ENCODE measurements at places on chromosomes 11 and 22.

- DNase-seq: no peak
These were observed 86.4 kb upstream of the THY1 start for GRCh38 chr11:119509282-119509841.

DNA sequence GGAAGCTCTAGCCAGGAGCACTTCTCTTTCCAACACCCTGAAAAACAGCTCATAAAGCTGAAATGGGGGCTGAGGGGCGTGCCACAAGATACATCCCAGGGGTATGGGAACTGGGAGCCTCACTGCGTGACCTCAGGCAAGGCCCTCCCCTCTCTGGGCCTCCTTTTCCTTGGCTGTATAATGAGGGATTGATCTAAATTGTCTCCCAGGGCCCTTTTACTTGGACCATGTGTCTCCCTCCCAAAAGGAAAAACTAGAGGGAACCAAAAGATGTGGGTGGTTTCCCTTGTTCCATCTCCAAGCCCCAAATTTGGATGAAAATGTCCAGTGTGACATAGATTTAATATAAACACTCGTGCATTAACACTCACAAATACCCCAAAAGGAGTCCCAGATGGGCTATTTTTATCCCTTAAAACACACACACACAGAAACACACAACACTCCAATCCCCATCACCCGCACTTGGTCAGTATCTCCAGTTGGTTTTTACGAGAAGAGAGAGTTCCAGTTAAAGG, 25.9 kb upstream of the SMTN start:
- DNase-seq: no peak

- no peak for DNase-seq
These were observed 29.4 kb downstream of the YWHAH start for GRCh38 chr22:31973739-31974138.

DNA sequence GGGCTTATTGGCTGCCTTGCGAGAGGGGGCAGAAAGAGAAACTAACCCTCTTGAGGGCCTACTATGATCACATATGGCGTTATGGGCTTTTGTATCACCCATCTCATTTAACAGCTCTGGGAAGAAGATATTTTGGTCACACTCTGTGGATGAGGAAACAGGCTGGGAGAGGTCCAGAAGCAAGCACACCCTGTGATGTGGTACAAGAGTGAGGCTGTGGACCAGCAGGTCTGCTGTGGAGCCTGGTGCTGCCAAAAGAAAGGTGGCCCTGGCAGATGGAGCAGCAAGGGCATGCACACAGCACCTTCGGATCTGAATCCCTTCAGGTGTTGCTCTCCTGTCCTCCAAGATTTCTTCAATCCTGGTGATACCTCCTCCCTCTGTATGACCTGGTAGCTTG, 64.1 kb downstream of the KCNC1 start:
- DNase-seq: no peak

GRCh38 chr11:71566081-71566620, 788 bp downstream of the KRTAP5-10 start:
- no peak for DNase-seq

- DNase-seq: no peak
These were observed 7.4 kb downstream of the MED15 start for GRCh38 chr22:20514658-20515406.

GRCh38 chr11:1390569-1391164, 933 bp downstream of the BRSK2 start:
- DNase-seq: peak; percentile 10

DNA sequence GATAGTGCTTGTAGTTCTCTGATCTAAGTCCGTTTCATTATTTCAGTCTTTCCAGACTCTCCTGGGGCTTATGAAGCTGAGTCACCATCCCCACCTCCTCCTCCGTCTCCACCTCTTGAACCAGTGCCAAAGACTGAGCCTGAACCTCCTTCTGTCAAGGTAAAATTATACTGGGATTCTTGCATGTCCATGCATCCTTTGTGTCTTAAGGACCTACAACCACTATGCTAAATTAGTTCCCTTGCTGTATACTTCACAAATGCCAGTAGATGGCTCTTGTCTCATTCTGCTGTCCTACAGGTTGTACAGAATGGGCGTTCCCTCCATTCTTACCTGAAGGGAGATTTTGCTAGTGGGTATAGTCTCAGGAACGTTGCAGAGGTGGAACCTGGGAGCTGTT, 42.2 kb downstream of the POLD3 start:
- DNase-seq: peak; percentile 49

DNA sequence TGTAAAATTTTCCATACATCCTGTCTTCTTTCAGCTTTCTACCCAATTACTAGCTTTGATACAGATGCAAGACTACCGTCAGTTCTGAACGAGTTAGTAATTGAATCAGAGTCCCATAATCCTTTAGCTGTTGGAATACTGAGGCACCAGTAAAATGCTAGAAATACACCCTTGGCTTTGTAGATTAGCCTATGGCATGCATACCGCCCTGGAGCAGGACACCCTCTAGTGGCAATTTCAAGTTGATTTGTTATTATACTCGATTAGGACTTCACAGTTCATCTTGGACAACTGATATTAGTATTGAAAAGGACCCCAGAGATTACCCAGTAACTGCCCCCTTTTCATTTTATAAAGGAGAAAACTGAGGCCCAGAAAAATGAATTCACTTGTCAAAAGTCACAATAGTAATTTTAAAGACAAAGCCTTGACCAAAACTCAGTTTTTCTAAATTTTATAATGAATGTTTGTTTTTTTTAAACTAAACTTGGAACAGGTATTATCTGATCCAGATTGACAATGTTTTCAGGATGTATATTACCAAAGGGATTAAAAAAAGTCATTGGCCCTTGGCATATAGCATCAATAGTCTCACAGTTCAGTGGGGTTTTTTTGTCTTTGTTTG, 72.6 kb downstream of the HIPK3 start:
- DNase-seq: peak; percentile 55

- DNase-seq: no peak
These were observed 13.1 kb upstream of the RAB38 start for GRCh38 chr11:88188251-88188931.

GRCh38 chr11:87223816-87224215, 186.1 kb downstream of the TMEM135 start:
- no peak for DNase-seq

GRCh38 chr11:47998733-47999359, 18.5 kb downstream of the PTPRJ start:
- no peak for DNase-seq

- no peak for DNase-seq
These were observed 37.6 kb downstream of the LIF start for GRCh38 chr22:30208631-30209603.

- no peak for DNase-seq
These were observed 40.3 kb downstream of the BCL2L13 start for GRCh38 chr22:17678817-17679385.

GRCh38 chr11:72778535-72779494, 15.0 kb downstream of the STARD10 start:
- DNase-seq: no peak

DNA sequence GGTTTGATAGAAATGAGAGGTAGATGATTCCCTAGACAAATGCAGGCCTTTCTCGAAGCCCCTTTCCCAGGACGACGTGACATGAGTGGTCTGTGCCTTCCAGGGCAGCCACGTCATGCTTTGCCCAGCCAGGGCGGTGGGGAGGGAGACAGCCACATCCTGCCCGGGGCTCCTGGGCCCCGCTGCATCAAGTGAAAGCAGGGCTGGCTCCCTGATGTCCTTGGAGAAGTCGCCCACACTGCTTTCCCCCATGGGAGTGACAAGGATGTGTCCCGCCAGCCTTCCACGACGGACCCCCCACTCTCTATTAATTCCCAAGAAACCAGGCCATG, 13.2 kb downstream of the PPARA start:
- no peak for DNase-seq

DNA sequence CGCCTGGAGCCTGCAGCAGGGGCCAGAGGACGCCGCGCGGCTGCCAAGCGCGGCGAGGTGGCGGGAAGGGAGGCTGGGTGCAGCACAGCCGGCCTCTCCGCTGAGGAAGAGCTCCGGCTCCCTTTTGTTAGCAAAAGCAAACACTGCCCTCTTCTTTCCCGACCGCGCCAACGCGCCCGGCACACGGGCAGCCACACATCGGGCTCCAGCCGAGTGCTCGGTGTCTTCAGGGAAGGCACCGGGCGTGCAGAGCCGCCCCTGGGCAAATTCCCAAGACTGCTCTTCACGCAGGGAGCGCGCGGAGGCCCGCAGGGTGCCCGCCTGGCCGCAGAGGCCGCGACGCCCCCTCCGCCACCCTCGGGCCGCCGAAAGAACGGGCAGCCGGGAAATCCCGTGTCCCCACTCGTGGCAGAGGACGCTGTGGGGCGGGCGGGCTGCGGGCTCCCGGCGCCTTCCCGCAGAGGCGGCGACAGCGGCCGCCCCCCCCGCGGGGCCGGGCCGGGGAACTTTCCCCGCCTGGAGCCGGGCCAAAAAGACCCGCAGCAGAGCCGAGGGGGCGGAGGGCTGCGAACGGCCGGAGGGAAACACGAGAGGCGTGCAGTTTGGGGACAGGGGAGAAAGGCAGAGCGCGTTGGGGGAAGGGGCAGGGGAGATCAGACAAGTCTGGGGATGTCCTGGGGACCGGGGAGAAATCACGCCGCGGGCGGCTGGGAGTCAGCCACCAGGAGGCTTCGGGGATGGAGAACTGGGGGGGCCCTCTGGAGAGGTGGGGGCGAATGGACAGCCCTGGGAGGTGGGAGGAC, 931 bp downstream of the CADM1 start:
- peak; percentile 83 for DNase-seq

DNA sequence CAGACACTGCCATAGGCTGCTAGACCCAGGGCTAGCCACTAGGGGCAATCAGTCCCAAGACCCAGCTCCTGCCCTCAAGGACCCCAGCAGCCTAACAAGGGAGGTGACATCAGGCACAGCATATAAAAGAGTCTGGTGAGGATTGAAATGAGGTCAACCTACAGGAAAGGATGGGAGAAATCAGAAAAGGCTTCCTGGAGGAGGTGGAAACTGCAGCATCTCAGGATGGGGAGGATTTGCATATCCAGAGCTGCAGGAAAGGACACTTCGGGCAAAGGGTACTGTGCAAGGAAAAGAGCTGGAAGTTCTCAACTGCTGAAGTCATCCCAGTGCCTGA, 2.9 kb upstream of the ARFGAP2 start:
- DNase-seq: peak; percentile 25
